ENCODE measurements at places on chromosomes 4 and X.

DNA sequence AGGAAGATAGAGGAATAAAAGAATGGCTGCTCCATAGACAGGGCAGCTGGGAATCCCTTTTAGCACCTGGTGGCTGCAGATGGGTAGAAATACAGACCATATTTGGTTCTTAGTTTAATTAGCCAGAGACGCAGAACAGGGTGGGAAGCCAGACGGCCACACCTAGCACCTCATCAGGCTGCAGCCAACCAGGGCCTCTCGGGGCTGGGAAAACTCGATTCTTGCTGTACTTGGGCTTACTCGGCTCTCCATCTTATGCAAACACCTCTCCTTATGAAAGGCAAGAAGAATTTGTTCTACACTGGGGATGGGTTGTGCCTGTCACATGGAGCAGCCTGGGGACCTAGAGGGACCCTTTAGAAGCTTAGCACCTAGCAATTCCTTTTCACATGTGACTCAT, 19.7 kb downstream of the IRAK1 start:
- no peak for DNase-seq

DNA sequence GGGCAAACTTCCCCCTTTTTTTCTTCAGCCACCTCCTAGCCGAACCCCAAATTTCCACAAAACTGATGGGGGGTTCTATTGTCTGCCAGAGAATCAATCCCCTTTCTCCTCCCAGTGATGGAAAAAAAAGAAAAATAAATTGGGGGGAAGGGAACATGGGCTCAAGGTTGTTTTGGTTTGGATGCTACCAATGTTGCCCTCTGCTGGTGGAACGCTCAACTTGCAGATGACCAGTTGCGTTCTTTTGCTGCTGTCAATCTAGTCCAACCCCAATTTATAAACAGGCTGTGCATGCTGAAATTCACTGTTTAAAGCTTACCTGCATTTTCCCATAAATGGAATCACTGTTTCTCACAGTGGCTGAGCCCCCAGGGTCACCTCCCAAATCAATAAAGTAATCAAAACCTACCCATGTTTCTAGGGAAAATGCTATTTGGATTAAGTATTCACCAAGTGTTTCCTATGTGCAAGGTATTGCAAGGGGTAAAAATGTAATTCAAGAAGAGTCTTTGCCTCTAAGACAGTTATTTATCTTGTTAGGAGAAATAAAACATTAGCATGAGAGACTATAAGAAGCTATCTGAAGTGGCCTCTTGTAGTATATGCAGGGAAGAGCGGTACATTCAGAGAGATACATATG, 116.7 kb upstream of the TMEM164 start:
- peak; percentile 1 for DNase-seq

- DNase-seq = no peak
These were observed 87.0 kb downstream of the RNF150 start for GRCh38 chr4:141046255-141046654.

DNA sequence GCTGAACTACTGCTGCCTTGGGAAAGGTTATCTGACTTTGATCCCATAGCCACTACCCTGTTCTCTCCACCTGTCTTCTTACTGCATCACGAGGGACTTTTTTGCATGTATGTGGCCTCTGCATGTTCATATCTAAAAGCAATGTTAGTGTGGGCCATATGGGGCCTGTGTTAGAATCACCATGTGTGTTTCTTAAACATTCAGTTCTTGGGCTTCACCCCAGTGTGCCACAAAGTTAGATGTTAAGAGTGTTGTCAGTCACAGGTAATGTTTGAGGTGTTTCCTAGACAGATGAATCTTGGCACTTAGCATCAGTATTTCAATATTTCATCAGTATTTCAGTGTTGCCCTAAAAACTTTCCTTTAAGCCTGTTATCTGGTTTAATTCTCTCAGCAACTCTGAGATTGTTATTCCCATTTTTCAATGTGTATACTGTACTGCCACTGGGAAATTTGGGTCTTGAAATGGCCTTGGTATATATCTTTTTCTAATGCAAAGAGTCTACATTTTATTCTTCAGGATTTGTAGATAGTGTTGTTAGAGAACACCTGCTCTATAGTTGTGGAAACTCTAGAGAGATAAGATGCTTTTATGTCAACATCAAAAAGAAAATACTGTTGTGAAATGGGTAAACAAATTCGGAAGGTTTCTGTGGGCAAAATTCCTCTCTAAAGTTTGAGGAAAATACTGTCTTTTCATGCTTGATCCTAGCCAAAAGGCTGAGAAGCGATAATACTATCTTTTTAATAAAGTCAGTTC, 259.7 kb downstream of the BMPR1B start:
- DNase-seq = no peak

- DNase-seq = no peak
These were observed 58.6 kb downstream of the SMAD1 start for GRCh38 chr4:145540235-145540634.

All from activated T-cell treated with anti-CD3 and anti-CD28 coated beads for 24 hours (primary cell).